Caco-2 (cell line): ENCODE measurements at places on chromosomes 12 and 14.
A peak's percentile ranks its signal among the peaks of the same experiment; 100 is the strongest.

- no peak for DNase-seq
- H3K27me3 ChIP-seq = no peaks in the 10 kb centered on the region; the same call in 1 of the 2 replicates
- H3K4me3 ChIP-seq = no peak overlapping the region
- no peak overlapping the region for H3K27ac ChIP-seq
Observed at GRCh38 chr14:24706351-24706750, 72.4 kb upstream of the GZMB start.

DNA sequence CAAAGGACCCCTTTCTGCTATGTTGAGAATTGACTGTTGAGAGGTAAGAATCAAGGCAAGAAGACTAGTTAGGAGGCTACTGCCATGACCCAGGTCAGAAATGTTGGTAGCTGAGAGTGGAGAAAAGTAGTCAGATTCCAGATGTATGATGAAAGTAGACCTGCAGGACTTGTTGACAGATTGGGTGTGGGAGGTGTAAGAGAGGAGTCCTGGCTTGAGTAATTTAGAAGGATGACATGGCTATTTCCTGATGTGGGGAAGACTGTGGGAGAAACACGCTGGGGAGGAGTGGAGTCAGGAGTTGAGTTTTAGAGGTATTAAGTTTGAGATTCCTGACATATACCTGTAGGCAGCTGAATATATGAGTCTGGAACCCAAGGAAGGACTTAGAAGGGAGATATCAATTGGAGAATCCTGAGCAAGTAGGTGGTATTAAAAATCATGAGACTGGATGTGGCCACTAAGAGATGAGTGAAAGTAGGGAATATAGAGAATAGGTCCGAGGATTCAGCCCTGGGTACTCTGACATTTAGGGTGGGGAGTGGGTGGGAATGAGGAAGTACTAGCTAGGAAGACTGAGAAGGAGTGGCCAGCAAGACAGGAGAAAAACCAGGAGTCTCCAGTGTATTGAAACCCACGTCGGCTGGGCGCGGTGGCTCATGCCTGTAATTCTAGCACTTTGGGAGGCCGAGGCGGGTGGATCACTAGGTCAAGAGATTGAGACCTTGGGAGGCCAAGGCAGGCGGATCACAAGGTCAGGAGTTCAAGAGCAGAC lies 12.6 kb upstream of the DDX47 start:
- H3K27ac ChIP-seq = peak overlapping the region; percentile 6
- H3K27me3 ChIP-seq = no peaks in the 10 kb centered on the region
- peaks cover 28% of the 10 kb centered on the region for H3K4me1 ChIP-seq

- no peak overlapping the region for H3K27ac ChIP-seq
- no peaks in the 10 kb centered on the region for H3K4me1 ChIP-seq
- H3K36me3 ChIP-seq = no peaks in the 10 kb centered on the region
- H3K4me3 ChIP-seq = peak overlapping the region; percentile 48
- no peak for DNase-seq
Observed at GRCh38 chr12:67068204-67068731, 200.9 kb upstream of the CAND1 start.

GRCh38 chr12:101967506-101967905 lies 90.1 kb downstream of the DRAM1 start:
- no peaks in the 10 kb centered on the region for H3K27me3 ChIP-seq
- H3K4me1 ChIP-seq = no peaks in the 10 kb centered on the region
- no peak overlapping the region for H3K27ac ChIP-seq
- no peak for DNase-seq

DNA sequence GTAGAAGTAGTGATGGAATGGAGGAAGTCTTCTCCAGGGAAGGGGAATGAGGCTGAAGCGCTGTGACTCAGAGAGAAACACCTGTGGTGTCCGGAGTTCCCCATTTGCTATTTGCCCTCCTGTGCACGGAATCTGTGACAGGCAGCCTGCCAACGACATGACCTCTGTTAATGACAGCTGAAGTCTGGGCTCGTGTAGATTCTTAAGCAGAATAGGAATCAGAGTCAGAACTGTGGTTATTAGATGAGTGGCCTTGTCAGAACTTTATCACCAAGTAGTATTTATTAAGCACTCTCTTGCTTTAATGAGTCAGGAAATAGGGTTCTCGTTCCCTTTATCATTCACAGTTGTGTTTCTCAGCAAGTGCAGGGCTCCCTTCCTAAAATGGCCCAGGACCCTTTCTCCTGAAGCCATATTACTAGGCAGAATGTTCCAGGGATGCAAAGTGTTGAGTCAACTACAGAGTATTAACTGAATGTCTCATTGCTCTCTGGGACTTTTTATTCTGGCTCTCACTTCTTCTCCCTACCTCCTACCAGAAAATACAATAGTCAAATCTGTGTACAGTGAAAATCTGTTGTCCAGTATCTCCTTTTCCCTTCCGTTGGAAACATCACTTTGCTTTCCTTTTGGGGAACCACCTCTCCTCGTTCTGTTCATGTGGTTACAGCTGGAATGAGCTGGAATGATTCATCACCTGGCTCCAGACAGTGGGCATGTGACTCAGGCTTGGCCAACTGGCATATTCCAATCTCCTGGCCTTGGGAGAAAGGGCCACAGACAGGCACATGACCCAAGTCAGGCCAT lies 77.8 kb upstream of the MAX start:
- H3K27me3 ChIP-seq = no peaks in the 10 kb centered on the region
- H3K27ac ChIP-seq = no peak overlapping the region
- H3K4me1 ChIP-seq = no peaks in the 10 kb centered on the region
- H3K36me3 ChIP-seq = no peaks in the 10 kb centered on the region

DNA sequence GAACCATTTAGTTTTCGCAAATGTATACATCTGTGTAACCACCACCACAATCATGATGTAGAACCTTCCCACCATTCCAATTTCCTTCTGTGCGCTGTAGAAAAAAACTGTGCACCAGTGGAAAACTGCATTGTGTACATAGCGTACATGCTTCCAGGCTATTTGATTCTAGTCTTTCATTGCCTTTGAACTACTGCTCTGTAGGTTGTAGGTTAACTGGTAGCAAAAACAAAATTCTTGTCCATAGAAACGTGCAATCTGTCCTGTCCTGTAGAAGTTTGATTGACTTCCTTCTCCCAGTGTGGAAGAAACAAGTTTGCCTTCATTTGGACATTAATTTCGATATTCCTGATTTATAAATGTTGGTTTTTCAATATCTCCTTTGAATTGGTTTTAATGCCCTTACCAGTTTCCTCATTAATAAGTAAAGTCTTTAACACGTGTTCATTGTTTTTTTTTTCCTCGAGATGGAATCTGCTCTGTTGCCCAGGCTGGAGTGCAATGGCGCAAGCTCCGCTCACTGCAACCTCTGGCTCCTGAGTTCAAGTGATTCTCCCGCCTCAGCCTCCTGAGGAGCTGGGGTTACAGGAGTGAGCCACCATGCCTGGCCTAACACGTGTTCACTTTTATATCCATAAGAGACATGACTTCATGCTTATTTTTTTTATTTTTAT lies 3.6 kb upstream of the ISM2 start:
- peaks cover 4% of the 10 kb centered on the region; the same call in 1 of the 2 replicates for H3K4me1 ChIP-seq
- no peak overlapping the region for H3K4me3 ChIP-seq
- H3K27ac ChIP-seq = no peak overlapping the region
- H3K27me3 ChIP-seq = no peaks in the 10 kb centered on the region

DNA sequence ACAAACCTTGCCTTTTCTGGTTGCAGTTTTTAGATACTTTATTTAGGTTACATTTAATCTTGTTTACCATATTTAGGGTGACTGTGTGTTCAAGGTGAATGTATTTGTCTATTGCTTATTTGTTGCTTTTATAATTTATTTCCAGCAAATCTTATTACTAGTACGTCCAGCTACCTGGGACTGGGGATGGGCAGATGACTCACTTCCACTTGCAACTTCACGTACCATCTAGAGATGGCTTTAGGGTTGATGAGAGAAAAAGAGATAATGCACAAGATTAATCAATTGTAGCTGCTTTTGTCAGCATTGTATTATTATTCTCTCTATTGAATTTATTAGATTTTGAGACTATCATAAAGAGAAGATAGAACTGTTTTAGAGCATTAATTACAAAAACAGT lies 5.1 kb downstream of the MIPOL1 start:
- no peaks in the 10 kb centered on the region for H3K27me3 ChIP-seq
- H3K36me3 ChIP-seq = peaks cover 2% of the 10 kb centered on the region; the same call in 1 of the 2 replicates
- H3K27ac ChIP-seq = no peak overlapping the region
- peaks cover 4% of the 10 kb centered on the region; the same call in 1 of the 2 replicates for H3K4me1 ChIP-seq

DNA sequence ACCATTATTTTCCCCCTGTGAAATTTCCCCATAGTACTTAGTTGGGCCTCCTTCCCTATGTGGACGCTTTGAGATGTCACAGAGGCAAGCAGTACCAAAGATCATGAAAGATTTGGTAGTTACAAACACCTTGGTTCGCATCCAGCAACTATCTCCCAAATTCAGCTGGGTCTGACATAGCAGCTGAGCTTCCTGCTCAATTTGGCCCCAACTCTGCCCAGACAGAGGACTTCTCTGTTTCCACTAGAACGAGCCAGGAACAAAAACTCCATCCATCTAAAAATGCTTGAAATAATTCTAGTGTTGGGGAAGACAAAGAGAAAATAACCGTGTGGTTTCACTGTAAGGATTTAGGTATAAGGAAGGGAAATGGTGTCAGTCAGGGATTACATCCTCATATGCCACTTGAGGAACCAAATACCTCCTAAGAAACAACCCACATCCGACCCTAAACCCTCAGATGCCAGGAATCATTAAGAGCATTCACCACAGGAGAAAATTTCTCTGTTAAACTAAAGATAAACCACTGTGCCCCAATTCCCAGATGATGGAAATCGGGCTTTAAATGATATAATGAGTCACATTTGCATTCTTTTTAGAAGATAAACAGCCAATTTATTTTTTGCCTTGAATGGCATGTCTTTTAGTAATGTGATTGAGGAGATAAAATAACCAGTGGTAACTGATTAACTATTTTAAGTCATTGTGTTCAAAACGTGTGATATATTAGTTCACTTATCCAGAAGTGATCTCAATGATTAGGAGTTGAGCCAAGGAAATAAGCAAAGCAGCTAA lies 103.7 kb upstream of the IFNG-AS1 start:
- no peaks in the 10 kb centered on the region for H3K27me3 ChIP-seq
- no peaks in the 10 kb centered on the region for H3K36me3 ChIP-seq
- H3K4me3 ChIP-seq = no peak overlapping the region

DNA sequence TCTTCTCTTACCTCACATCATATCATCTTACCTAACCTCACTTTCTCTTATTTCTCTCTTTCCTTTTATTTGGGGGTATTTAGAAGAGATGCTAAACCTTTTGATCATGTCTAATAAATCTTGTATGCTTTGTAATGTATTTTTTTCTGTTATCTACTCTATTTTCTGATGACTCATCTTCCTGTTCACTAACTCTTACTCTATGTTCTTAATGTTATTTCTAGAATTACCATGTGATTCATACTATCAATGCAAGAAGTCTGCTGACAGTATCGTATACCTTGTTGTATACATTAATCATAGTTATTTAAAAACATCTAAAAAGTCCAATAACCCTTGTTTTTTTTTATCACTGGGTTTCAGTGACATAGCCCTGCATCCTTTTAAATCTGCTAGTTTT lies 62.3 kb downstream of the MGAT4C start:
- H3K4me1 ChIP-seq = no peaks in the 10 kb centered on the region
- no peak for DNase-seq
- no peak overlapping the region for H3K4me3 ChIP-seq
- no peaks in the 10 kb centered on the region for H3K36me3 ChIP-seq

GRCh38 chr14:77031759-77032490 lies 3.4 kb upstream of the IRF2BPL start:
- no peaks in the 10 kb centered on the region for H3K27me3 ChIP-seq
- DNase-seq = no peak
- H3K4me3 ChIP-seq = no peak overlapping the region
- H3K36me3 ChIP-seq = no peaks in the 10 kb centered on the region
- peak overlapping the region; percentile 93 for H3K27ac ChIP-seq
